Stimulated activated CD4-positive, alpha-beta T cell treated with anti-CD3 and anti-CD28 coated beads, TNF-alpha, amount 100 ng/mL, for 1 hour (primary cell): ENCODE measurements at places on chromosomes 4 and X.

GRCh38 chrX:41350150-41350975 lies 16.4 kb downstream of the DDX3X start:
- DNase-seq = no peak

- DNase-seq = no peak
Measured at GRCh38 chr4:141657550-141658250, 21.3 kb downstream of the IL15 start.

DNA sequence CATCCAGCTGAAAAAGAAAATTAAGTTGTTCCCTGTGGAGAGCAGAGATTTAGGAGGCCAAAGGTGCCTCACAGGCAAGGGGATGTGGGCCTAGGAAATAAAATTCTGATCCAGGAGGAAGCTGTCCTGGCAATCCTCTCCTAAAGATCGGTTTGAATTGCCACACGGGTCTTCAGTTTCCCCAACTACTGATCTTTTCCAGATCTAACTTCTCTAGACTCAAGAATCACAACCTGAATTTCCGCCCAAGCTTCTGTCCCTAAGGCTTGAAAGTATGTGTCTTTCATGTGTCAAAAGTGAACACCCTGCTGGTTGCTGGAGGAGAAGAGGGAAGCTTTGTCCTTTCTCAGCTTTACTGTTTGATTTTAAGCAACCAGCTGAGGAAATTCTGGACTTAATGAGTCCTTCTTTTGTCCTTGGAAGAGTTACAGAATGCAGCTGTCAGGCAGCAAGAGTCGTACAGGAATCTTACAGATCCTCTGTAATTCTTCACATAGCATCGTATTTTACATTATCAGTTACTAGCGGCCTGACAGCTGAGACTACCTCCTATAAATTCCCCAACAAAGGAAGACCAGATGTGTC lies 93.8 kb downstream of the INPP4B start:
- no peak for DNase-seq

DNA sequence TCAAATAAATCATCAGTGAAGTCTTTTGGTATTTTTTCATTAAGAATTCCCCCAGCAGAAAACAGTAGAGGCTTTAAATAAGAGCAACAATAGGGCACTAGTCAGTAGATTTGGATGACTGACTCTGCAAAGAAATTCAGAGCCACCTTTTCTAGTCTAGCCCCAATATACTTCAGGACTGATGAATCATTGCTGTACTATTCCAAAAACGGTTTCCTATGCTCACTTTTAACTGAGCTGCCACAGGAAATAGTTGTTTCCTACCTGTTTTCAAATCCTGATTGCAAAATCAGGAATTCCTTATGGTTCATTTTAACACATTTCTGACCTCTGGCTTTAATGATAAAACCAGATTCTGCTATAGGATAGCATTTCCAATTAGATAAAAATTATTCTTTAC lies 171.6 kb downstream of the NR3C2 start:
- no peak for DNase-seq

GRCh38 chrX:139224953-139225665 lies 305.4 kb upstream of the F9 start:
- no peak for DNase-seq

DNA sequence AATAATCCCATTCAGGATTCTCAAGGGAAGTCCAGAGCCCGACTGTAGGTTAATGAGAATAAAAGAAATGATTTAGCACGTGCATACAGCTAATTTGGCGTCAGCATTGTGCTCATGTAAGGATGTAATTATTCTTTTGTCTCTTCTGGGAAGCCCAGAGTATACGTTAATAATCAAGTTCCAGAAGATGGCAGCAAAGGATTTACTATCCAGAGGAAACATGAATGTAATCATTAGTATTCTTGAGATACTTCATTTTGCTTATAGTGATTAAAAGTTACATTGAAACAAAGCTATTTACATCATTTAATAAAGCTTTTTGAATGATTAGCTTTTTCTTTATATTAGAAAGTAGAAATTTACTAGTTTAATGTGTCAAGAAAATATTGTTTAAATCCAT lies 27.1 kb upstream of the MAP9 start:
- DNase-seq = no peak

GRCh38 chr4:14117575-14118238 lies 490.2 kb upstream of the BOD1L1 start:
- no peak for DNase-seq

DNA sequence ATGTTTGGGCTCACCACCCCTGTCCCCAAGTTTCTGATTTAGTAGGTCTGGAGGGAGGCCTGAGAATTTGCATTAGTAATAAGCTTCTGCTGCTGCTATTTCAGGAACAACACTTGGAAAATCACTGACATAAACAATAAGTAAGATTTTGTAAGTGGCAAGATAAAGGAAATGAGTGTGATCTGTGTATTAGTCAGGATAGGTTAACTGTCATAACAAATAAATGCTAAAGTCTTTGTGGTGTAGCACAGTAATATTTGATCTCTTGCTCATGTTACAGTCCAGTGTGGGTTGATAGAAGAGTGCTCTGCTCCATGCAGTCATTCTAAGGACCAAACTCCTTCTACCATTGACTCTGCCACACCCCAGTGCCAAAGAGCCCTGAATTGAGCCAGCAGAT lies 67.0 kb downstream of the NHS start:
- no peak for DNase-seq

- no peak for DNase-seq
Measured at GRCh38 chrX:95056901-95057300, 1382.9 kb downstream of the FAM133A start.

DNA sequence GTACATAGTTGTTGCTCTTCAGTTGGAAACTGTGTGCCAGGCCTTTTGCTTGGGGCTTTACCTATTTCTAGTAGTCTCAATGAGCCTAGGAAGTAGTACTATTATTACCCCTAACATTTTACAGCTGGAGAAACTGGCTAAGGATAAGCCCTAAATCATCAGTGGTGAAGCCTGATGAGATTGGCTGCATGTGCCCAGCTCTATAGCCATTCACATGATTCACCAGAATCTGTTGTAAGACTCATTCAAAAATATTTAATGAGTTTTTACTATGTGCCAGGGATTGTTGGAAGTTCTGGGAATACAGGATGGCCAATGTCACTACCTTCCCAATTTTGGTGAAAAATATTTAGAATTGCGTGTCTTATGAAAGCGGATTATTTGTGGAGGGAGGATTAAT lies 2.8 kb downstream of the KIT start:
- DNase-seq = no peak

GRCh38 chr4:152971053-152971452 lies 34.9 kb downstream of the FHDC1 start:
- DNase-seq = no peak

DNA sequence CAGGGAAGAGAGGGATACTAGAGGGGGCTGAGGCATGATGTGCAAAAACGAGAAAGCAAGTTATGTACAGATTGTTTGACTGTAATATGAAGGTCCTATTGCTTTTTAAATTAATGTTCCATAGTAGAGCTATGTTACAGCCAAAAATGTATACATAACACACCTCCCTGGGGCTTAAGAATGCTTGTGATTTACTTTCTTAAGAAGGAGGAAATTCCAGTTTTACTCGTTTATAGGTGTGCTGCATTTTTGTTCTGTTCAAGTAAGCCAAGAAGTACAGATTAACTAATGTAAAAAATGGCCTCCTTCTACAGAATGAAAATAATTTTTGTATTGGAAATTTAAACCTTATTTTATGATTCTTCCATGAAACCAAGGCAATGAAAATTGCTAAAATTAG lies 614.4 kb upstream of the NR3C2 start:
- DNase-seq = no peak

DNA sequence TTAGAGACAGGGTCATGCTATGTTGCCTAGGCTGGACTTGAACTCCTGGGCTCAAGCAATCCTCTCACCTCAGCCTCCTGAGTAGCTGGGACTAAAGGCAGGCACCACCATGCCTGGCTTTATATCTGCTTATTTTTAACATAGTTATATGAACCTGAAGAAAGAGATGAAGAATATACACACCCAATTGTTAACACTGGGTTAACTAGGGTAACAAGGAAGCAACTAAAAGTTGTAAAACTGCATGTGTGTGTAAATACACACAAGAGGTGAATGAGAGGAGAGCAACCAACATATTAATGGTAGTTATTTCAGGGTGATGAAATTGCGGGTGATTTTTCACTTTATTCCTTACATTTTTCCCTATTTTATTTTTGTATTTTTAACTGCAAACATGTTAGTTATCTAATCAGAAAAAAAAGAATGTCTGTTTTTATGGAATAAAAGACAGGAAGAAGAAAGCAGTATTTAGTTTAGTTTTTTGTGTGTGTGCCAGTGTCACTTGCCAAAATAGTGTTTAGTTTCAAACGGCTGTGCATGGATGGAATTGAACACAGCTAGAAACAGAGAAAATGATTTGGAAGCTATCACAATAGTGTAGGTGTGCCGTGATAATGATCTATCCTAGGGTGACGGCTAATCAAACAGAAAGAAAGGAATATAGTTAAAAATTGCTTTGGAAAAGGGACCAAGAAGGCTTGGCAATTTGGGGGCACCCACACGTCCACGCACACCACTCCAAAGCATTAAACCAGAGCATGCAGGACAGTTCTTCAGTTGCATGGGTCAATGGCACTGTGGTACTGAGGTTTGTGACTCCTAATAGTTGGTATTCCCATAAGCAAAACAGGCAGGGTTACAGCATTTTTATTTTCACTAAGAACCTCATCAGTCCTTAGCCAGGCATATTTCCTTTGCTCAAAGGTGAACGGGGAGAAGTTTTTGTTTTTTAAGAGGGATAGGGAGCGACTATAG lies 89.1 kb upstream of the KLHL13 start:
- no peak for DNase-seq

DNA sequence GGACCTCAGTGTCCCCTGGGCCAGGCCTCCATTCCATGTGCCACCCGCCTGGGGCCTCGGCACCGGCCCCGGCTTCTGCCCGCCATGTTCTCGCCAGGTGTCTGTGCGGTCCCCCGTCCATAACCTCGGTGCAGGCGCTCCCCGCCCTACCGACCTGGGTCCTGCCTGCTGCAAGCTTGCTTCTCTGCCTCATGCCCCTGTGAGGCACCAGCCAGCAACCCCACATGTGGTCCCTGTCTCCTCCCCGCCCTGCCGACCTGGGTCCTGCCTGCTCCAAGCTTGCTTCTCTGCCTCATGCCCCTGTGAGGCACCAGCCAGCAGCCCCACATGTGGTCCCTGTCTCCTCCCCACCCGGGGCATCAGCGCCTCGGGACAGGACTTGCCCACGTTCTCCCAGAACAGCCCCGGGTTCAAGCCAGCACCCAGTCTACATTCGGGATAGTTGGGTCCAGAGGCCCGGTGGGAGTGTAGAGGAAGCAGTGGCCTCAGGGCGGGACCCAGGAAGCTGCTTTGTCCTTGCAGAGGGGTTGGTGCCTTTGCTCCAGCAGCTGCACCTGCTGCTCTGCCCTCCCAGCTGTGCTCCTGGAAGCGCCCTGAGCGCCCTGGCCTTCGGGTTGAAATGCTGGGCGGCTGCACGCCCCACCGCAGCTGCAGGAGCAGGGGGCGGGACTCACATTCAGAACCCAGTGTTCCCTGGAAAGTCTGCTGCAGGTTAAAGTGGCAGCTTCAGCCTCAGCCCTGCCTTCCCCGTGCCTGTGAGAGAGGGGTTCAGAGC lies 20.1 kb upstream of the UVSSA start:
- DNase-seq = no peak

DNA sequence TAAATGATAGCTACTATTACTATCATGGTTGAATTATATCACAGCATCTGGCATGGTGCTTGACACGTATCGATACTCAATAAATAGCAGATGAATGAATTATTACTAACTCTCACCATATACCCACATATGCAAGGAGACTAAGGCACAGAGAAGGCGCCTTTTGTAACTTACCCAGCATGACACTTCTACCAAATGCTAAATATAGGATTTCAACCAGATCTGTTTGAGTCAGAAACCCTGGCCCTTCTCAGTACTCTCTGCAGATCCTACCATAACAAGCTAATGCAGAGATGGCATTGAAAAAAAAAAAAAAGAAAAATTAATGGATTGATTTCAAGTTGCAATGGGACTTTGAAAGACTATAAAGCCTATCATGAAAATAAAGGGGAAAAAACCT lies 219.5 kb downstream of the DHX15 start:
- DNase-seq = no peak

DNA sequence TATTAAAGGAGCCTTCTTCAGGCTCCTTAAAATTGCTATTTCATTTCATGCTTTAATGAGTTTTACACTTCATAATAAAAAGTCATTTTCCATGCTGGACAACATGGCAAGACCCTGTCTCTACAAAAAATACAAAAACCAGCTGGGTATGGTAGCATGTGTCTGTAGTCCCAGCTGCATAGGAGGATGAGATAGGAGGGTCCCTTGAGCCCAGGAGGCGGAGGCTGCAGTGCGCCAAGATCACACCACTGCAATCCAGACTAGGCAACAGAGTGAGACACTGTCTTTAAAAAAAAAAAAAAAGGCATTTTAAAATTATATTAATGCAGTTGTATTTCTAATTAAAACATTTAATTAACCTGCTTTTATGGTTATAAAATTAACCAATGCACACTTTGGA lies 49.2 kb downstream of the PDS5A start:
- no peak for DNase-seq

GRCh38 chr4:72709475-72709874 lies 140.5 kb upstream of the ADAMTS3 start:
- no peak for DNase-seq

DNA sequence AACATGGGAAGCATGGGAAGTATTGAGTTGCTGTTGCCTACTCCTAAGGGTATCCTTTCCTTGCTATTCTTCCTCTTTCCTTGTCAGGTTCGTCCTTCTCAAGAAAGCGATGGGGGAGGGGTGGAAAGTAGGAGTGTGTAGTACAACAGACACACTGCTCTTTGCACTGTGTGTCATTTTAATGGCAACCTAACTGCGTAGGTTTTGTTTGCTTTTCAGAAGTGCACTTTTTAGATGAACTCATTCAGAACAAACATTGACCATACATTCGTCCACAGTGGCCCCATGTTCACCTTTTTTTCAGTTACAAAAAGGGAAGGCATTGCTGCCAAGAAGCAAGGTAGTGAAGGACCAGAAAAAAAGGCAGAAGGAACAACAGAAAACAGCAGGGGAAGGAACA lies 10.2 kb upstream of the YIPF6 start:
- DNase-seq = no peak

DNA sequence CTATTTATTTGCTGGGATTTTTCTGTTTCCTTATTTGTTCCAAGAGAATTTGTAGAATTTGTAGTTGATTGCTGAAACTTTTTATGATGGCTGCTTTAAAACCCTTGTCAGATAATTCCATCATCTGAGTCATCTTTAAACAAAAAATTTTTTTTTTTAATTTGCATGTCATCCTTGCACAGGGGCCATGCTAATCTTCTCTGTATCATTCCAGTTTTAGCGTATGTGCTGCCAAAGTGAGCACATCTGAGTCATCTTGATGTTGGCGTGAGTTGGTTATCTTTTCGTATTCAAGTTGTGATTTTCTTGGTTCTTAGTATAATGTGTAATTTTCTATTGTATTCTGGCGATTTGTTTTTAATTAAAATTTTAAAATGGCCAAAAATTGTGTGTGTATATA lies 18.7 kb upstream of the ZNF157 start:
- DNase-seq = no peak

- DNase-seq = no peak
Measured at GRCh38 chr4:172751550-172751949, 417.1 kb upstream of the GALNT7 start.

- no peak for DNase-seq
Measured at GRCh38 chrX:10900585-10901289, 210.4 kb upstream of the HCCS start.
